CMK (cell line): ENCODE measurements at places on chromosomes 2 and 18.
A peak's percentile ranks its signal among the peaks of the same experiment; 100 is the strongest.

- DNase-seq, result no peak
These were observed 2.8 kb downstream of the SH3BP4 start for GRCh38 chr2:234954551-234954992.

DNA sequence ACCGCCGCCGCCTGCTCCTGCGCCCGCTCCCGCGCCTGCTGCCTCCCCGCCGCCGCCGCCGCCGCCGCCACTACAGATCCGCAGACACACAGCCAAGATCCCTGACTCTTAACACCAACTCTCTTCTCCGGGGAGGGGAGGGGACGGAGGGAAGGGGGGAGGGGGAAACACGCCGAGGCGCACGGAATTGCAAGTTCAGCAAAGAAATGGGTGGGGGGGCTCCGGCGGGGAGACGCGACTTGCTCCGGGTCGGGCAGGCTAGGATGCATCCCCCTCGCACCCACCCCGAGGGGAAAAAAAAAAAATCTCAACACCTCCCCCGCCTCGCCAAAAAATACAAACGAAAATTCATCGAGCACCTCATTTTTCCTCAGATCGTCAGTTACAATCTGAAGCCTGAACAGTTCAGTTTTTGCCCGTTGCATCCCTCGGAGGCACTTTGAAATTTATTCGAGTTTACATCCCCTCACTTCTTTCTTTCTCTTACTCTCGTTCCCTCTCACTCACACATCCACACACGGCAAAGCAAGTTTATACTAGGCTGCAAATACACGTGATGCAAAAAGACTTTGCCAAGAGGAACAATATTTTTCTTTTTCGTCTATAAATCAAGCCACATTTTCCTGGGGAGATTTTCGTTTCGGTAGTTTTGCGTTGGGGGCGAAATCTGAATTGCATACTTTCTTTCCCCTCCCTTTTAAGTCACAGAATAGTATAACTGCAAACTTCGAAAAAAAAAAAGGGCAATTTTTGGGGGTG is at the start of gene TCF4:
TSS of gene TCF4 (minus strand) at position 82 of the 759 bp plus-strand sequence. CDS start 1,076 bp downstream, outside the sequence.
- DNase-seq, result no peak

- DNase-seq, result no peak
These were observed 82.9 kb upstream of the RAB12 start for GRCh38 chr18:8526332-8526731.

GRCh38 chr2:75592888-75593287 is 32.1 kb upstream of the EVA1A start:
- no peak for DNase-seq

- DNase-seq, result no peak
These were observed 18.0 kb upstream of the DNAH6 start for GRCh38 chr2:84498150-84498799.

GRCh38 chr2:231348704-231349373 is 46.7 kb upstream of the B3GNT7 start:
- peak; percentile 51 for DNase-seq

GRCh38 chr2:28546242-28546641 is 50.4 kb downstream of the PLB1 start:
- no peak for DNase-seq

DNA sequence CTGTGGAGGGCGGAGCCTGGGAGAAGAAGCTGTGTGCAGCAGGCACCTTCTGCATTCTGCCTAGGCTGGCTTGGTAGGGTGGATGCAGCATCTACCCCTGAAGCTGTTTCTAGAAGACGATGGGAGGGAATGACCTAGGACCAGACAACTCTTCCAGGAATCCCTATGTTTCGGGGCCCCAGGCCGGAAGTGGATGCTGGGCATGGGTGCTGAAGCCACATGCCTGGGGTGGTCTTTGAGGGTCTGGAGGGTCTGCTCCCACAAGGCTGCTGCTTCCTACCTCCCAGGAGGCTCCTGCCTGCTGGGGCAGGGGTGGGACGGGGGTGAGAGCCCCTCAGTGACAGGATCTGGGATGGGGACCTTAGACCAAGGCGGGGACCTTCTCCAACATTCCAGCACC is 61.0 kb downstream of the CIB4 start:
- DNase-seq, result no peak

- no peak for DNase-seq
These were observed 76.4 kb downstream of the METTL4 start for GRCh38 chr18:2494921-2495320.

DNA sequence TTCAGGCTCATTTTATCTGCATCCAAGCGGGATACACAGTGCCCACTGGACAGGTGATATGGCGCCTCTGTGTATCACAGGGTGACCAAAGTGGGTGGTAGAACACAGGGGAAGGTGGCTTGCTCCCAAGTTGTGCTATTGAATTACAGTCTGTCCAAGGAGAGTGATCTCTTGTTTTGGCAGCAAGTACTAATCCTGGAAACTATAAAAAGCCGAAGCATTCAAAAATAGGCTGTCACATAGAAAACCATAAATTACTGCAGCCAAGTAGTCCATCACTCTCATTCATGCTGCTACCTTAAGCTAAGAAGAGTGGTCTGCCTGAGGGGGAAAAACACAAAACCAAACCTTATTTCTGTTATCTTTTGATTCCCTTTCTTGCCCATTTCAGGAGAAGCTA is 237.1 kb upstream of the POU3F3 start:
- no peak for DNase-seq

DNA sequence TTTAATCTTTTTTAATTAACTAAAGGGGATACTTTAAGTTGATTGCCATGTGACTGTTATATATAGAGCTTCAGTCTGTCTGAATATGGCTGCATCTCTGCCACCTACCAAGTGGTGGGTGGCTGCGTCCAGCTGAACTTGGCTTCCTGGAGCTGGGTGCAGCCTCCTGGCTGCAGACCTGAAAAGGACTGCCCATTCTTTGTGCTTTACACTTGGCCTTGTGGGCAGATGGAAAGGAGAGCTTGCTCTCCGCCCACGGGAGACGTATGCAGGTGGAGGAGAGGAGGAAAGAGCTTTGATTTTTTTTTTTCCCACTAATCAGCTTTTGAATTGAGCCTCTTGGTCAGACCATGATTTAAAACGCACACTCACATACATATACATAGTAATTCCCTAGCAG is 34.7 kb downstream of the NCK2 start:
- DNase-seq, result no peak

GRCh38 chr18:48229552-48229981 is 179.6 kb downstream of the ZBTB7C start:
- no peak for DNase-seq

GRCh38 chr2:85680707-85681371 is 12.8 kb upstream of the SFTPB start:
- DNase-seq, result no peak

GRCh38 chr2:160402501-160402900 is 91.1 kb downstream of the RBMS1 start:
- no peak for DNase-seq
